ENCODE measurements at places on chromosomes 6 and 20.
A peak's percentile ranks its signal among the peaks of the same experiment; 100 is the strongest.

- DNase-seq, result no peak
Observed at GRCh38 chr20:60984666-60985065, 267.4 kb upstream of the CDH4 start.

GRCh38 chr6:83424392-83425018, 6.3 kb downstream of the ME1 start:
- DNase-seq, result no peak

DNA sequence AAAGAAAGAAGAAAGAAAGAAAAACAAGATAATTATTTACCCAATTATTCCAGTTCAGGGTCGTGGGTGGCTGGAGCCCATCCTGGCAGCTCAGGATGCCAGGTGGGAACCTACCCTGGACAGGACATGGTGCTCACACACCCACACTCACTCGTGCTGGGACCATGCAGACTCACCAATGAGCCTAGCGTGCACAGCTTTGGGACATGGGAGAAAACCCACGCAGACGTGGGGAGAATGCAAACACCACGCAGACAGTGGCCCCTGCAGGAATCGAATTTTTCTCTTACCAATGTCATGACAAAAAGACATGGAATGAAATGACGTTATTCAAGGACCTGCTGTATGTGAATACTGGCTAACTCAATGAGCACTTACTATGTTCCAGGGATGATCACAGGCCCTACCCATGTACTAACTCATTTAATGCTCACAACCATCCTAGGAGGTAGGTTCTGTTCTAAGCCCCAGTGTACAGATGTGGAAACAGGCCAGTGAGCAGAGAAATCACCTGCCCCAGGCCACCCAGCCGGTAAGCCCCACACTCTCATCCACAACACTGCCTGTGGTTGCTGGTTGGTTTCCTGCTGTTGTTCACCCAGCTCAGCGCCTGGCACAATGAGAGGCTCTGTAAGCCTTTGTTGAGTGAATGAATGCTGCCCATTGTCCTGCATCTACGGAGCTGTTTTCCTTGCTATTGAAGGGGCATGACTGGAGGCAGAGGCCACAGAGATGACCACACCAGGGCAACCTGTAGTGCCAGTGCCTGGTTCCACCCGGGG, 6.8 kb upstream of the PI16 start:
- DNase-seq, result no peak

GRCh38 chr6:100455230-100456124, 9.2 kb downstream of the SIM1 start:
- no peak for DNase-seq

DNA sequence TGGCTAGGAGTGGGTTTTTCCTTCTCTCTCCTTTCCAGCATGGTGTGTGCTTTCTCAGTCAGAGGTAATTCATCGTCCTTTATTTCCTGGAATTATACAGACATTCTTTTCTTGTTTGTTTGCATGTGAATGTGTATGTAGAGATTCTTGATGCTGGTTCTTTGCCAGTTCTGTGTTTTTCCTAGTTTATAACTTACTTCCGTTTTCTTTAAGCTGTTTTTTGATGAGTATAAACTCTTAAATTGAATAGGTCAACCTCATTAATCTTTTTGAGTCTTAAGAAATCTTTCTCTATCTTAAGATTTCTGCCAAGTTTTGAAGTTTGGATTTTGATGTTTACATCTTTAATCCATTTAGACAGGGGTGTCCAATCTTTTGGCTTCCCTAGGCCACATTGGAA, 38.7 kb downstream of the IGF2R start:
- no peak for DNase-seq

DNA sequence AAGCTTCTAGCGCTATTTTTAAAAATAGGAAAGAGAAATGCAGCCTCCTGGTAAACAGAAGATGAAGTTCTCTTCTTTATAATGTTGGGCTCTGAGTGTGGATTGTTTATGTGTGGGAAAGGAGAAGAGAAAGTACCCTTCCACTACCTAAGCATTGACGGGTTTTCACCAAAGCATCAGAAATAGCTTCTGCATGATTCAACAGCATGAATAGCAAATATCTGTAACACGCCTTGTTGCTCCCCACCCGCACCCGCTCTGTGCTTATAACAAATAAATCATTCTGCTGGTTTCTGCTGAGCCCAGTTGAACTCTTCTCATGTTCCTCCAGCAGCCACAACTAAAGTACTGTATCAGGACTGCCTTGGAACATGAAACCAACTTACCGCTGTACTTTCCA, 20.7 kb downstream of the TXLNB start:
- no peak for DNase-seq

- DNase-seq, result no peak
Observed at GRCh38 chr6:140566781-140567277, 1192.4 kb upstream of the CITED2 start.

GRCh38 chr6:55992546-55992945, 117.2 kb upstream of the BMP5 start:
- DNase-seq, result no peak

- DNase-seq, result no peak
Observed at GRCh38 chr6:157561929-157562810, 181.2 kb downstream of the ZDHHC14 start.

- DNase-seq, result no peak
Observed at GRCh38 chr20:9999645-10000044, 35.1 kb upstream of the ANKEF1 start.

- DNase-seq, result no peak
Observed at GRCh38 chr6:1624851-1625781, 15.4 kb downstream of the FOXC1 start.

- DNase-seq, result no peak
Observed at GRCh38 chr6:169663468-169663867, 38.4 kb downstream of the WDR27 start.

- DNase-seq, result no peak
Observed at GRCh38 chr6:30219244-30219643, 6.0 kb upstream of the TRIM26 start.

GRCh38 chr20:54619181-54619580, 143.8 kb downstream of the DOK5 start:
- no peak for DNase-seq

GRCh38 chr6:140063021-140063399, 688.6 kb upstream of the CITED2 start:
- DNase-seq, result no peak

DNA sequence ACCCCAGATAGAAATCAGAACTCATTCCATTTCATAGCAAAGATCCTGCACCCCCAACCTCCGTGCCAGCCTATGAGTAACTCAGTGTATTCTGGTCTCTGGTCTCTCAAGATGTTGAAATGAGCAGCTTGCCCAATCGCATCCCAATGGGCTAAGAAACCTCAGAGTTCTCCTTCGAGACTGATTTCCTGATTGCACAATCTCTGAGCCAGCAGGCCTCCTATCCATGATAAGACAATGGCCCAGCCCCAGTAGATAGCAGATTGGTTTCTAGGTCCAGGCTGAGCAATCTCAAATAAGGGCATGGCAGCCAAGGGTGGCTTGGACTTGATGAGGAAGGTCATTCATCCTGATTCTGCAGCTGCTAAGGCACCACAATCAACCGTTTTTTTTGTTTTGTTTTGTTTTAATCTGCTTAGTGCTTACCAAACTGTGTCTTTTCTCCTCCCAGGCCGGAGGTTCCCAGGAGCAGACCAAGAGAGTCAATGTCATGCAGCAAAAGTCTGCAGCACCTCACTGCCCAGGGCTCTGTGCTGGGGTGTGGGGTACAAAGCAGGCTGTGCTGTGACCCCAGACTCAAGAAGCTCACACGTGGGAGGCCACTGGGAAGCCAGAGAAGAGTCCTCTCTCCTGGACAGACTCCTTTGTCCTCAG, 125.1 kb upstream of the NXT1 start:
- no peak for DNase-seq

- DNase-seq, result peak; percentile 36
Observed at GRCh38 chr20:45823949-45824835, 2.9 kb downstream of the TNNC2 start.

GRCh38 chr6:156872903-156873302, 95.7 kb downstream of the ARID1B start:
- no peak for DNase-seq

DNA sequence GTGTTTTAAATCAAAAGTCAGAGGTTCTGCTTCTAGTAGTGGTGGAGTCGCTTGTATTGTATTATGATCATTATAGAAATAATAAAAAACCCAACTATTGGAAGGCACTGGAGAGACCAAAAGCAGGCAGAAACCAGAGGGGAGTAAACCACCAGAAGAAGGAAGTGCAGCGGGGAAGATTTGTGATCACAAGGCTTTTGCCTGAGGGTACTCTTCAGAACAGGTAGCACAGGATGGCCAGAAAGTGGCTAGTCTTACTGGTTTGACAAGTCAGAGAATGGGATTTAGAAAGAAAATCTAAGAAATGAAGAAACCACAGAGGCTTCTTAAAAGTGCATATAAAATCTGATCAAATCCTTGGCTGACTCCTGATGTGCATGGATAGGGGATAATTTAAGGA, 24.0 kb downstream of the MAPK13 start:
- DNase-seq, result no peak

- DNase-seq, result no peak
Observed at GRCh38 chr20:5171064-5171789, 44.4 kb downstream of the CDS2 start.

DNA sequence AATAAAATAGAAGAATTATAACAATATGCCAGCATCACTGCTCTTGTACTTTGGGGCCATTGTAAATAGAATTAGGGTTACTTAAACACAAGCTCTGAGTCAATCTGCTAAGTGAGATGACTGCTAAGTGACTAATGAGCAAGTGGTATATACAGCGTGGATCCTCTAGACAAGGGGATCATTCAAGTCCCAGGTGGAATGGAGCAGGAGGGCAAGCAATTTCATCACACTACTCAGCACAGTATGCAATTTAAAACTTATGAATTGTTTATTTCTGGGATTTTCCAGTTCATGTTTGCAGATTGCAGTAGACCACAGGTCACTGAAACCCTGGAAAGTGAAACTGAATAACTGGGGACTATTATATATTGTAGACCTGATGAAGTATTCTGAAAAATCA, 235.3 kb downstream of the BTBD3 start:
- no peak for DNase-seq

DNA sequence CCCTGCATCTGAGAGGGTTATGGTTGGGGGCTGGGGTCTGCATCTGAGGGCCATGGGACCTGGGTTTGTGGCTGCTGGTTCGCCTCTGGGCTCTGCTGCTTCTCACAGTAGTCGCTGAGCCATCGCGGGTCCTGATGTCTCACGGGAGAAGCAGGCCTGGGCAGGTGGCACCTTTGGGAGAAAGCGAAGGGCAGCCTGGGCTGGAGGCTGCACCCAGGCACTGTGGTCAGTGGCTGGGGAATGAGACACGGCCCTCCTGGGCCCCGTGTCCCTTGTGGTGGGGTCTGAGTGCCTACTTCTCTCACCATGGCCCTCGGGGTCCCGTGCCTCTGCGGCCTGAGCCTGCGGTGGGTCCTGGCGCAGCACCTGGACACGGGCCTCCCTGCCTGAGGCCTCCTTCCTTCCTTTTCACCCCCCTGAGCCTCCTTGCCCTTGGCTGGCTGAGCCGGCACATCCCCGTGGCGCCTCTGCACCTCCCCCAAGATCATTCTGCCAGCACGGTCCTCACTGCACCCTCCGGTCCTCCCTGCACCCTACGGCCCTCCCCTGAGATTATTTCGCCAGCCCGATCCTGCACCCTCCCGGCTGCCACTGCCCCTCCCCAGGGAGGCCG, 206.0 kb downstream of the ERMARD start:
- no peak for DNase-seq

DNA sequence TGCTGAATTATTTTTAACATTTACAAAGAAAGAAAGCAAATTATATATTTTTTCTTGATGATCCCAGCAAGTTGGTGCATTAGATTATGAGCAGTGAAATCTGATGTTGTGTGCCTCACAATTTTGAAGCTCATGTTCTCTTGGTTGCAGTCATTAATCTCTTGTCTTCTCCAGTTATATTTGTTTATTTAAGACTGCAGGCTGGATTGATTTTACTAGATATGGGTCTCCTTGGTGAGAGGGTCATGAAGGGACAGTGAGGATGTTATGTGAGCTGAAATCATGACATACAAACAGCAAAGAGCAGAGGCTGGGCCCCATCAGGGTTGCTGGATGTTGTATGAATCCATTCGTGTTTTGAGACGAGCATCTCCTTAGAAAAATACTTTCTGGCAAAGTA, 64.2 kb upstream of the AKIRIN2 start:
- DNase-seq, result no peak

GRCh38 chr6:81362246-81362645, 390.2 kb downstream of the TENT5A start:
- DNase-seq, result no peak

- no peak for DNase-seq
Observed at GRCh38 chr6:36381502-36382389, 5.7 kb downstream of the ETV7 start.

GRCh38 chr6:135128268-135128914, 52.7 kb upstream of the MYB start:
- peak; percentile 48 for DNase-seq

GRCh38 chr6:36115412-36115811, 14.9 kb upstream of the MAPK13 start:
- no peak for DNase-seq

DNA sequence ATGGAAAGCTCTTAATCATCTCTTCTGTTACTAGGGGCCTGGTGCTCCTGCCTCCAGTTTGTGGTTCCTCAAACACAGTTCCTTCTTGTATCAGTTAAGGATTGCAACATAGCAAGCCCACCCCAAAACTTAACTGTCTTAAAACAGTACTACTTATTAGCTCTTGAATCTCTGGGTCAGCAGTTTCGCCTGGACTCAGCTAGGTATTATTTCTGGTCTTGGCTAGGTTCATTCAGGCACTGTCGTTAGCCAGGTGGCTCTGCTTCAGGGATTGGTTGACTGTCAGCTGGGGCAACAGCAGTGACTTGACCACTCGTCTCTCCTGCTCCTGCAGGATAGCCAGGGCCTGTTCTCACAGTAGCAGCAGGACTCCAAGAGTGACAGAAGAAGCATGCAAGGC, 30.0 kb upstream of the RALY start:
- DNase-seq, result no peak

- DNase-seq, result peak; percentile 53
Observed at GRCh38 chr6:44002593-44003344, 124.5 kb downstream of the MRPL14 start.

DNA sequence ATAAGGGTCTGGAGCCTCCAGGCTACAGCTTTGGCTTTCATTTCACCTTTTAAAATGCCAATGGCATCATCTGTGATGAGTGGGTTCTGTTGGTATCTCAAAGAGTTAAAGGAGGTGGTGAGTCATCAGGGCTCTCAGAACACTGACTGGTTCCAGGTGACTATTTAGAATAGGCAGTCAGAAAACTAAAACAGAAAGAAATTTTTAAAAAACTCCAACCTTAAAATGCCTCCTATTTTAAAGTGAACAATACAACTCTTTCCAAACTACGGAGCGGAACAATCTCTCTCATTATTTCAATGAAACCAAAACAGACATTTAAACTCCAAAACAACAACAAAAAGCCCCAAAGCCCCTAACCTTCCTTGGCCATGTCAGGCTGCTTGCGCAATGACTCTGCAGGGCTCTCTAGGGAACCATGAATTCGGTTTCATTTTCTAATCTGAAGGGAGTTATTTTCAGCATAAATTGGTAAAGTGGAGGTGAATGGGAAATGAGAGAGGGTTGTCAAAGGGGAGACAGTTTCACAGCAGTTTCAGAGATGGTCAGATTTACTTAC, 194.9 kb downstream of the KIF6 start:
- DNase-seq, result peak; percentile 62
